ENCODE measurements at places on chromosomes 2 and 18.

DNA sequence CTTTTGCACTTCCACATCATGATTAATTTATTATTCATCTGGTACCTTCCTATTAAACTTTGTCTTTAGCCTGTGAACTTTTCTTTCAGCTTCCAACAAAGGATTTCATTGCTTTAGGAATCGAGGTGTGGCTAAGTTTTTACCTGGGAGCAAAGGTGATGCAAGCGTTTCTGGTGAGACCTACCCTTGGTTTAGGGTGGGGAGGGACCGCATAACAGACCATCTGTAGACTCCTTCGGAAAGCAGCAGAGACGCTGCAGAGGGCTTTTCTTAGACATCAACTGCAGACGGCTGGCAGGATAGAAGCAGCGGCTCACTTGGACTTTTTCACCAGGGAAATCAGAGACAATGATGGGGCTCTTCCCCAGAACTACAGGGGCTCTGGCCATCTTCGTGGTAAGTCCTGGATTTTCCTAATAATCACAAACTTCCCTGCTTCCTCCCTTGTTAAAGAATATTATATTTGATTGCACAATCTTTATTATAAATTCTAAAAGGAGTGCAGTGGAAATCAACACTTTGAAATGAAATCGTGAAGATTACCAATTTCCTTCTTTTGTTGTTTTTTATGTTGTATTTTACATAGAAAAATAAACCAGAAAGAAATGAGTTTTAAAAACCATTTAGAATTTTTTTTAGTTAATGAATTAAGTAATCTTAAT, at the start of gene DSG3:
DSG3 (plus strand) TSS at position 212 of the 662 bp plus-strand sequence; CDS start at position 349, 137 bp downstream.
- no peak for DNase-seq

GRCh38 chr2:214515111-214515510, 104.3 kb downstream of the VWC2L start:
- DNase-seq, result no peak

GRCh38 chr2:99607861-99608491, 118.2 kb upstream of the REV1 start:
- DNase-seq, result no peak

- DNase-seq, result peak; percentile 97
These were observed 502 bp upstream of the PER2 start for GRCh38 chr2:238288650-238289573.

DNA sequence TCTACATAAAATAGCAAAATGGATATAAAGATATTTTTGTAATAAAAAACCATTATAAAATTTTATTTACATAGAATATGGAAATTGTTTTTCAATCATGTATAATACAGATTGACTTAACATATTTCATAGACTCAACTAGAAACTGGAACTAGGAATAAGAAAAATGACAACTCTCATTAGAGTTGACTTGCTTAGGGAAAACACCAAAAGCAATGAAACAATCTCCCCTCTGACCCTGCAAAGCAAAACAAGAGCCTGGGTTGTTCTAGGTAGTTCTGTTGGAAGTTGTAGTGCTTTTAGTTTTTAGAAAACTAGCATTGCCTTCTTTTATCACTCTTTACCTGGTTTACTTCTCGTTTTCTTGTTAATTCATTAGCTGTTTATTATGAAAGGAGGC, 32.2 kb upstream of the MTIF2 start:
- DNase-seq, result no peak

- no peak for DNase-seq
These were observed 3.2 kb upstream of the KIDINS220 start for GRCh38 chr2:8840475-8841091.

DNA sequence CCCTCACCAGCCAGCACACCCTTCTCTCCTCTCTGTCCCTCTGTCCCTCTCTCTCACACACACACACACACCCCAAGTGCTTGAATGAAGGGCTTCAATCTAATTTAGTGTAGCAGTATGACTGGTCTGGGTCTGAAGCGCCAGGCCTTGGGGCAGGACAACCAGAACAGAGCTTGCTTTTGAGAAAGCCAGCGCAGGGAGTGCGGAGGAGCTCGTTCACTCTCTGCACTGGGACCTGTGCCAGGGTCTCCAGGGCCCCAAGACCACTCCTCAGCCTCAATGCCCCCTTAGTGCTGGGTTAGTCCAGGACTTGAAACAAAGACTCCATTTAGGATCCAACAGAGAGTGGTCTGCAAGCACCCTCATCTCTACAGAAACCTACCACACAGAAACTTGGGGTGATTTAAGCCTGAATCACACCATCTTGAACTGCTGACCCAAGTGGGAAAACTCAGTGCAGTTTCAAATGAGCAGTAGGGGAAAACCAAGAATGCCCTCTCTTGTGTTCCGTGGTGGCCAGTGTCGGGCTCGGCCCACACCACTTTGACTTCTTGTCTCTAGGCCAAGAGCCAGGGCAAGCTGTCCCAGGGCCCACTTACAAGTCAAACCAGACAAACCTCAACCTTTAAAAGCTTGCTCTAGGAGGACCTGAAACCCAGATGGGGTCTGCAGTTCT, 66.6 kb upstream of the WIPF1 start:
- DNase-seq, result no peak

DNA sequence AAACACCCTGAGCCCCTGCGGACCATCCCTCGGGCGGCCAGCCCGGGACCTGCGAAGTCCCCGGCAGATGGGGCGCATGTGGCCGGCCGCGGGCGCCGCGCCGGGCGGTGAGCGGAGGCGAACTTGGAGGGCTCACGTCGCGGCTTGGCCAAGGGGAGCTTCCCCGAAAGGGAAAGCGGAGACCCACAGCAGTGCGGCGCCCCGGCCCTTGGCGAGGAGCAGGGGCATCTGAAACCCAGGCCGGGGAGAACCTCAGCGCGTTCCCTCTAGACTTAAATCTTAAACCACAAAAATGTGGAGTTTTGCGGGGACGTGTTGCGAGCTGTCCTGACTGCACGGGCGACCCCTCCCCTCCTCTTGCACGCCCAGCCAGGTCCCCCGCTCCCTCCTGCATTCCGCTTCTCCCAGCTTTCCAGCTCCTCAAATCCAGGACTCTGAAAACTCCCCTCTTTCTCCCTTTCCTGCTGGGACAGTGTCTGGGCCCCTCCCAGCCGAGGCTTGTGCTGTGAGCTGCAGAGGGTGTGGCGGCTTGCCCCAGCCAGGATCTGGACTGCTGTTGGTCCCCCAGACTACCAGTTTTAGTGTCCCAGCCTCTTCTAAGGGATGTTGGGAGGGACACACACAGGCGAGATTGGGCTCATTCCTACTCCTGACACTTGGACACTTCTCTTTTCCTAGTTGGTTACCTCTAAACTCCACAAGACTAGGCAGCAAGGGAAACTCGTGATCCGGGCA, 1.3 kb downstream of the FMNL2 start:
- peak; percentile 19 for DNase-seq

DNA sequence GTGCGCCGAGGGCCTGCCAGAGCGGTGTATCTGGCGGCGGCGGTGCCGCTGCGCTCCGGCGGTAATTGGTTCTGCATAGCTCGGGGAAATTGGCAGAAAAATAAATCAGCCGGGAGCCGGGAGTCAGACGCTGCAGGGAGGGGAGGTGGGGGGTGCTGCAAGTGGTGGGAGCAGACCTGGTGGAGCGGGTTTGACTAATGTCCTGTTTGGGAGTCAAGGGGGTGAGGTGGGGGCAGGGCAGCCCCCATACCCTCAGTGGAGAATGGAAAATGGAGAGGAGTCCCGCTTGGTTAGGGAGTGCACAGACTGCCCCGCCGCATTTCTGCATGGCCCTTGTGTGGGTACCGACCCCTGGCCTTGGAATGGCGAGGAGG, 107.3 kb downstream of the DYSF start:
- DNase-seq, result no peak

DNA sequence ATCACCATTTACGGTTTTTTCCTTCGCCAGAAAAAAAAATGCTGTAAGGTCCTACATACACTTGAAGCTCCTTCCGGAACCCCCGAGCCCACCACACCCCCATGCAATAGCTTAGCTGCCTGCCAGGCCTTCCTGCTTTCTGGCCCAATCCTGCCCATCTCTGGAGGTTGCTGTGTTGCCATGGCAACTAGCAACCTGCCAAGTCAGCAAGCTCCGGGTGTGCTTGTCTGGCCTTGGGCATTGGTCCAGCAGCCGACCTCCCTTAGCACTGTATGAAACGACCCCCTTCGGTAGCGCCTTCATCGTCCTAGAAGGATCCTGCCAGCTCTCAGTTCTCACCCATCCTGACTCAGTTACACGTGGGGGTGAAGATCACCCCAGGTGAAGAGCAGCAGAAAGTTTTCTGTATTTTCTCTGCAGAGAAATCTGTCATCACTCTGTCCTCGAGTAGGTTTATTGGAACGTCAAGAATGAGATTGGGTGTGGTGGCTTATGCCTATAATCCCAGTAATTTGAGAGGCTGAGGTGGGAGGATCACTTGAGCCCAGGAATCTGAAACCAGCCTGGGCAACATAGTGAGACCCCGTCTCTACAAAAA, 47.4 kb upstream of the MTCL1 start:
- no peak for DNase-seq

DNA sequence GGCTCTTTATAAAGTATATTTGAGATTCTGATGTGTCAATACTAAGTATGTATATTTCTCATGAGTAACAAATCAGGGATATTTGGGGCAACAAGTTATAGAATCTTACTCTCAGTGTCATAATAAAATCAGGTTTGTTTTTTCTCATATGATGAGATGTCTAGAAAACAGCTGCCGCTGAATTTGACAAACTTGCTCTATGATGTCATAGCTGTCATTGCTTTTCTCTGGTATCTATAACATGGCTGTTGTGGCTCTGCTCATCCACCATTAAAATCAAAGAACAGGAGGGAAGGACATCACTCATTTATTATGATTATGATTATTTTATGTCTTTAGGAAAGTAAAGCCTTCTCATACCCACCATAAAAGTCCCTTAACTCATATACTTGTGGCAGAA, 417.2 kb upstream of the LRRTM4 start:
- no peak for DNase-seq

- peak; percentile 23 for DNase-seq
These were observed 6.6 kb downstream of the NTSR2 start for GRCh38 chr2:11663427-11663826.

- DNase-seq, result no peak
These were observed 70.1 kb upstream of the NEDD4L start for GRCh38 chr18:57973889-57974288.

GRCh38 chr2:24015562-24016375, 5.9 kb downstream of the MFSD2B start:
- no peak for DNase-seq

- no peak for DNase-seq
These were observed 3.6 kb upstream of the MTERF4 start for GRCh38 chr2:241105641-241106040.

- DNase-seq, result peak; percentile 9
These were observed 43.2 kb upstream of the NOSTRIN start for GRCh38 chr2:168758970-168759820.

DNA sequence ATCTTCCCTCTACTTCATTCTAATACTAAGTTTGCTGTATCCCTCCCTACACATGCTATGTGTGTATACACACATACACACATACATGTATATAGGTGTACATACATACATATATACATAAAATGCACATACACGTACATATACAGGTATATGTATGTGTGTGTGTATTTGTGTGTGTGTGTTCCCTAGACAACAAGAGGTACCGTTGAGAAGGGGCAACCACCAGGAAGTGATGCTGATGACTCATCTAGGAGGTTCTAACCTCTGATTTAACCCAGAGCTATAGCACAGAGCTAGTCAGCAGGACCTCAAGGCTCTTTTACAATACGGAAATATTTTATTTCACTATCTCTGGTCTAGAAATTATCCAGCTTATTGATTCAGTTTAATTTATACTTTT, 139.2 kb downstream of the LAMA3 start:
- no peak for DNase-seq

DNA sequence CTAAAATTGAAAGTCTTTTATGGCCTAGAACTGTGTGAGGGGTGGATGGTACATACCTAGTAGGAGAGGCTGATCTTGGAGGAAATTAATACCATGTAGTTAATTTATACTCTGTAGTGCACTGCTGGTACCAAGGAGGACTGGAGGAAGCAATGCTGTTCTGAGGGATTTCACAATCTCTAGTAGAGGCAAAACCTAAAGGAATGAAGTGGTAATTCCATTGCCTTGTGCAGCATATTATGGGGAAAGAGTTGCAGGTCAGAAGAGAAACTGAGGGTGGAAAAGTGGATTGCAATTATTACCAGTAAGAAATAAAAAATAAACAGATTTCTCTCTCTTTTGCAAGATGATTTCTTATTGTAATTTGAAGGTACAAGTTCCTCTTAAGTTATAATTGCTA, 2.2 kb downstream of the ABI2 start:
- no peak for DNase-seq

- no peak for DNase-seq
These were observed 777.0 kb downstream of the CPS1 start for GRCh38 chr2:211333377-211333776.

DNA sequence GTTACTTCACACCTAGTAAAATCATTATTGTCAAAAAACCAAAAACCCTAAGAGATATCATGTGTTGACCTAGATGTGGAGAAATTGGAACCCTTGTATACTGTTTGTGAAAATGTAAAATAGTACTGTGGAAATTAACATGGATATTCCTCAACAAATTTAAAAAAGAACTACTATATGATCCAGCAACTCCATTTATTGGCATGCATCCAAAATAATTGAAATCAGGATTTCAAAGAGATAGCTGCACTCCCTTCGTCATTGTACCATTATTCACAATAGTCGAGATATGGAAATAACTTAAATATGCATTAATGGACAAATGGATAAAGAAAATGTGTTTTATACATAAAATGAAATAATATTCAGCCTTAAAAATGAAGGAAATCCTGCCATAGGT, 105.3 kb upstream of the ZC3H15 start:
- no peak for DNase-seq

DNA sequence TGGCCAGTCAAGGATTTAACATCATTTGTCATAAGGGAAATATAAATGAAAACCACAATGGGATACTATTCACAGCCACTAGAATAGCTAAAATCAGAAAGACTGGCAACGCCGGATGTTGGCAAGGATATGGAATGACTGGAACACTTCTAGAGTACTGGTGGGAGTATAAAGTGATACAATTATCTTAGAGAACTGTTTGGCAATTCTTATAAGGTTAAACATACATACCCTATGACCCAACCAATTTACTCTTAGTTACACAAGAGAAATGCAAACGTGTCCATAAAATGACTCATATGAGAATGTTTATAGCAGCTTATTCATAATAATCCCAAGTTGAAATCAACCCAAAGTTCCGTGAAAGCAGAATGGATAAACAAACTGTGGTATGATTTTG, 35.1 kb downstream of the MAPK4 start:
- DNase-seq, result no peak

- no peak for DNase-seq
These were observed 63.6 kb downstream of the SPOPL start for GRCh38 chr2:138565230-138565598.

DNA sequence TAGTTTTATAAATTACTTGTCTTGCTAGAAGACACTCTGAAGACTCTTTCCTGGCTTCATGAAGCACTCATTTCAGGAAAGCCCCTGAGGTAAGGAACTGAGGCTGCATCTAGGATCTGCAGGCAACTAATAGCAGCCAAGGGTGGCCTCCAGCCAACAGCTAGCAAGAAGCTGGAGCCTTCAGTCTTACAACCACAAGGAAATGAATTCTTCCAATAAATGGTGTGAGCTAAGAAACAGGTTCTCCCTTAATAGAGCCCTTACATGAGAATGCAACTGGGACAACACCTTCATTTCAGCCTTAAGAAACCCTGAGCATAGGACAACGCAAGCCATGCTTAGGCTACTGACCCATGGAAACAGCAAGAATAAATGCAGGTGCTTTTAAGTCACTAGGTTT, 254.6 kb upstream of the RBBP8 start:
- no peak for DNase-seq

- no peak for DNase-seq
These were observed 465.1 kb downstream of the LPIN1 start for GRCh38 chr2:12211326-12212175.

- DNase-seq, result no peak
These were observed 121.2 kb downstream of the SMAD7 start for GRCh38 chr18:48829443-48830149.

Measured in NCI-H1105 (cell line).